Activated naive CD4-positive, alpha-beta T cell treated with anti-CD3 and anti-CD28 coated beads, Interleukin-2, amount 50 U/mL, for 72 hours (primary cell): ENCODE measurements at places on chromosomes 7 and 10. TPM values are rescaled to one million over a fixed set of nuclear protein-coding genes. Genes with fewer than 3 reads are reported as not detected.

Gene AKR1C1
- total RNA-seq: 2.0 TPM

Gene CDH23
- total RNA-seq: 11.2 TPM

Gene SFTPA1
- total RNA-seq: not detected

Gene STEAP1B
- total RNA-seq: not detected

Gene DNAJB9
- total RNA-seq: 11.2 TPM

Gene KIAA1217
- total RNA-seq: 3.9 TPM

Gene PAX2
- total RNA-seq: not detected

Gene FAM200A
- total RNA-seq: 2.2 TPM

Gene AKR1D1
- not detected for total RNA-seq

Gene MTPN
- total RNA-seq: 117 TPM

Gene TBATA
- total RNA-seq: not detected

Gene ADCY1
- total RNA-seq: not detected

Gene AP3M1
- 29.7 TPM for total RNA-seq

Gene FAM237B
- total RNA-seq: not detected

Gene RBP3
- total RNA-seq: not detected

Gene IGFBP3
- 0.31 TPM for total RNA-seq

Gene OR6B1
- not detected for total RNA-seq

Gene CALD1
- 5.9 TPM for total RNA-seq

Gene RSPH10B2
- 0.68 TPM for total RNA-seq

Gene STRIP2
- total RNA-seq: 49.2 TPM

Gene SPDYE9
- not detected for total RNA-seq

Gene CLEC5A
- total RNA-seq: not detected

Gene VTI1A
- total RNA-seq: 40.8 TPM

Gene FGF8
- total RNA-seq: not detected

Gene BLNK
- not detected for total RNA-seq

Gene WEE2
- not detected for total RNA-seq

Gene FEZF1
- total RNA-seq: not detected

Gene NPY4R
- not detected for total RNA-seq

Gene GNGT1
- not detected for total RNA-seq

Gene IQUB
- total RNA-seq: 0.16 TPM

Gene PKD2L1
- not detected for total RNA-seq

Gene RASA4B
- total RNA-seq: 23.9 TPM
